ENCODE measurements at places on chromosomes 5 and 9.

DNA sequence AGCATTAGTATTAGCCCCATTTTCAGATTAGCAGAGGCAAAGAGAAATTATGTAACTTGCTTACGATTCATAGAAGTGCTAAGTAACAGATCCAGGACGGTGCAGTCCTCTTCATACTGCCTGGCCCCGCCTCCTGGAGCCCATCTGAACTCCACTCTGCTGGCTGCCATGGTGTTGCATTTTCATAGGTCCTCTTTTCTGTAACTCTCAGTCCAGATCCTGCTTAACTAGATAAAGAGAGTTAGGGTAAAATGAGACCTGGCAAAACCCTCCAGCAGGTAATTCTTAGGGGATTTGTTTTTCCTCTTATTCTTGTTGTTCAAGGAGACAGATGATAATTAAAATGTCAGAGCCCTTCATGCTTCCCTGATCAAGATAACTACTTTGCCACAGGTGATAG is 135.1 kb upstream of the EFNA5 start:
- no peak for DNase-seq

GRCh38 chr5:33539212-33539611 is 98.4 kb downstream of the TARS1 start:
- DNase-seq, result no peak

DNA sequence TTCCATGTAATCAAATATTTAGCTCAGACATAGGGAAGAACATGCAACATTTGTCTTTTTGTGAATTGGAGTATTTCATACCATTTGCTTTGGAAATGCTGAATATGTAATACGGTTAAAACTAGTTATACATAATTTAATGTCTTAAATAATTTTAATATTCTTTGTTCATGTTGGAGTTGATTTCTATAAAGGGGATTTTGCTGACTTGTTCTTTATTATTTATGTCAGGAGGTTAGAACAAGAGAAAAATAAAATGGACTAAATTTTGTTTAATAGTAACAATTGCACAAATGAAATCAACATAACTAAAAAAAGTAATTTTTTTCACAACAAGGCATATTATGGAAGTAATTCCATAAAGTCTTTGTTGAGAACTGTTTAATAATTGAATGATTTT is 170.0 kb upstream of the CDH18 start:
- no peak for DNase-seq

DNA sequence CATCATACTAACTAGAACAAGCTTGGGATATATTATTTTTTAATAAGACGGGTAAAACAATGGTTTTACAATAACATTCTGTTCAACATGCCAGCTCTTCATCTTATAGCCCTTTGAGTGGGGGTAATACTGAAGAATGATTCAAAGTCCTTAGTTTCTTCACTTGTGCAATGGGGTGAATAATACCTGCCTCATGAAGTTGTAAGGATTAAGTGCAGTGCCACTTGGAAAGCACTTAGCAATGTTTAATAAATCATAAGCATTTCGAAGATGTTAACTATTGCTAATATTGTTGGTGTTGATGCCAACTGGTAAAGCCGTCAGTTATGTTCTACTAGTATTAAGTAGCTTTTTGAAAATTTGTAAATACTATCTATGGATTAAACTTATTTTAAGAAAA is 38.0 kb downstream of the TNPO1 start:
- DNase-seq, result no peak

GRCh38 chr5:17203329-17204132 is 13.9 kb upstream of the BASP1 start:
- DNase-seq, result peak; percentile 26
